ENCODE measurements at places on chromosomes 2 and 18.

GRCh38 chr18:26386002-26386401, 159.8 kb downstream of the TAF4B start:
- DNase-seq = no peak

DNA sequence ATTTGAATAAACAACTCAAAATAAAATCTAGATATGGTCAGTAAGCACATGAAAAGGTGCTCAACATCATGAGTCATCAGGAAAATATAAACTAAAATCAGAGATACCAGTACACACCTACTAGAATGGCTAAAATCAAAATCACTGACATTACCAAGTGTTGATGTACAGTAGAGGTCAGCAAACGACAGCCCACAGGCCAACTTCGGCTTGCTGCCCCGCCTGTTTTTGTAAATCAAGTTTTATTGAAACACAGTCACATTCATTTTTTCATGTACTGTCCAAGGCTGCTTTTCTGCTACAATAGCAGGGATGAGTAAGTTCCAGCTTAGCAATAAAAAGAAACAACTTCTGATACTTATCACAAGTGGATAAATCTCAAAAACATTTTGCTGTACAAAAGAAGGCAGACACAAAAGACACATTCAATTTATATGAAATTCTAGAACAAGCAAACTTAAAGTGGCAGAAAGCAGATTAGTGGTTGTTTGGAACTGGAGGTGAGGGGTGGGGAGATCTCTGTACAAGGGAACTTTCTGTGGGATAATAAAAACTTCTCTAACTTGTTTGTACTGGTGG, 32.1 kb downstream of the TRAK2 start:
- DNase-seq = no peak

GRCh38 chr2:218892693-218893348, 12.2 kb downstream of the WNT10A start:
- peak; percentile 59 for DNase-seq

DNA sequence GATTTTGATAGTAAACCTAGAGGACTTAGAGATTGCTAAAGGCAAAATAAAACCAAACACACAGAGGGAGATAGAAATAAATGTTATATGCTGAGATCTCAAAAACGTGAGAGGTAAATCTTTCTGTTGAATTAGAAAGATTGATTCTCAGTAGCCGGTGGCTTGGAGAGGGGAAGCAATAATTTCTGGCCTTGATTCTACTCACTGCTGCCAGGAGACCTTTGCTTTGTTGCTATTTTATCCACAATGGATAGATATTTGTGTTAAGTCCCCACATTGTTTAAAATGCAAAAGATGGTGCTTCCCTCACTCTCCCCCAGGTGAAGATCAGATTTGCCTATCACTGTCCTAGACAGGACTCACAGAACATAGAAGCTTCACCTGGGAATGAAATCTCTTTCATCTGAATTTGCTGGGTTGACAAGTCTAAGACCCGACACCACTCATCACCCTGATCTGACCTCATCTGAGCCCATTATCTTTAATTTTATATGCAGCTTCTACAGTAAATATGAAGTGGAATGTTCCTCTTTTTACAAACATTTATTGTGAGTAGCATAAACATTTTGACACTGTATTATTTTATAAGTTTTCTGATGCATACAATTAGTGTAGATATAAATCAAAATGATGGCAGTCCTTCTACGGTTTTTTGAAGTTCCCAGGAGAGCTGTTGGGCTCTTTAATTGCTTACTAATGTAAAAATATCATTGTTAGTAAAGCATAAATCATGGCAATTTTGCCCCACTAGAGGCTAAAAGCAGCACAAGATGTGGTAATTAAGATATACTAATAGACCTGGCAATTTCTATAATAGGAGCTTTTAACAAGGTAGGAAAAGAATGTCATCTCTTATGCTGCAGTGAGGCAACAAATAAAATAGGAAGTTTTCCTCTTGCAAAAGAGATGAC, 149.7 kb downstream of the DCC start:
- no peak for DNase-seq

- DNase-seq = no peak
Observed at GRCh38 chr2:233124421-233125080, 64.4 kb downstream of the INPP5D start.

- no peak for DNase-seq
Observed at GRCh38 chr18:12076424-12077140, 17.1 kb upstream of the ANKRD62 start.

DNA sequence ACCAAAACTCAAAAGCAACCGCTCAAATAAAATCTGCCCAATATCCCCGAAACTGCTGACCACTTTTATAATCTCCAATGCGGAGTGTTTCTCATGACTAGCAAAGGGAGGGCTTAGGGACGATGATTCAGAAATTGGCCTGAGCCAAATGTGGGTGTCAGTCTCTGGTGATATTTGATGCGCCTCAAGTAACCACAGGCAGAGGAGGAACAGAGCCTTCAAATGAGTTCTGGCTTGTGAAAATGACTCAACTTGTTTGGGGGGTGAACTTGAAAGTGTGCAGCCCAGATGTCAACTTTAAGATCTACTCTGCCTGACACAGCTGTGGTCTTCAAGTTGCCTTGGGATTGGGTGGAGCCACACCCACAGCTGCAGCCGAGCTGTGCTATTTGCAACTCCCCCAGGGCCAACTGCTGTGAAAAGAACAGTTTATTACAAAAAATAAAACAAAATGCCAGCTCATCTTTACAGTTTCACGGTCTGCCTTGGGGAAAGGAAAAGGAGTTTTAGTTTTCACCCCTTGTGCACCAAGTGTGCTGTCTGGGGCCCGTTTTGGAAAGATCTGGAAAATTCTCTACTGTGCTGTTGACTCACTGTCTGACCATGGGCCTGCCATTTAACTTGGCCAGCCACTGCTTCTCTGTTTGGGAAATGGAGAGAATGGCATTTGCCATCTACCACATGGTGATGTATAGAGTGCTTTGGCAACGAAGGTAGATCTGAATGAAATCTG, 222.1 kb downstream of the MTX2 start:
- no peak for DNase-seq

DNA sequence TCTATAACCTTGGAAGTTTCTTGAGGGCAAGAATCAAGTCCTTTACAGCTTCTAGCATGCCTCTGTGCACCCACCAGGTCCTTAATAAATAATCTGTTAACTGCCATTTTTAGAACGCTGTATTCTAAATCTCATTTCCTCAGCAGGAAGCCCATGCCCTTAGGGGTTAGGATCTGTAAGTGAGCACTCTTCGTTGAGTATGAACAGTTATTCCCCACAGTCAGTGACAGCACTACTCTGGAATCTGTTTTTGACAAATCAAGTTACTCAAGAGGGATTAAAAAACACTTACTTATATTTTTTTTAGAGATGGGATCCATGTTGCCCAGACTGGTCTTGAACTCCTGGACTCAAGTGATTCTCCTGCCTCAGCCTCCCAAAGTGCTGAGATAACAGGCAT, 14.6 kb downstream of the PAIP2B start:
- DNase-seq = no peak

DNA sequence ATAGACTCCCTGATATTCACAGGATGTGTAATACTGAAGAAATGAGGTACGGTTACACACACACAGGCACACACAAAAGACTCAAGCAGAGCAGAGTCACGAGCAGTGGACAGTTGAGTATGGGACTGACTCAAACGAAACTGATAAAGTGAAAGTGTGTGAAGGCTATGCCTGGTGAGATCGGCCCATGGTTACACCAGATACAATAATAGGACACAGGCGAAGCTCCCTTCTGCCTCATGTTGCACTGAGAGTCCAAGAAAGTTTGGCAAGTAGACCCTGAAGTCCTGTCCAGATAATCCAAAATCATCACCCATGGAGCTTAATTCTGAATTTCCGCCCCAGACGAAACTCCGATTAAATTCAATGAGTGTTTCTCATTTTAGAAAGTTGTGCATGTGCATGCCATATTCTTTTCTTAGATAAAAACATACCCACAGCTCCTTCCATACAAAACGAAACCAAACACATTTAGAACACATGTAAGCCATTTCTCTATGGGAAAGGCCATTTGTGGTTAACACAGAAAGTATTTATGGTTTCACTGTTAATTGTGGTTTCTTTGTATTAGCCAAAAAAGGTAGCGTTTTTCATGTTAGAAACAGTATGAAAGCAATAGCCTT, 567.6 kb downstream of the PLCL1 start:
- no peak for DNase-seq

GRCh38 chr2:239142806-239143205, 258.0 kb downstream of the HDAC4 start:
- no peak for DNase-seq

DNA sequence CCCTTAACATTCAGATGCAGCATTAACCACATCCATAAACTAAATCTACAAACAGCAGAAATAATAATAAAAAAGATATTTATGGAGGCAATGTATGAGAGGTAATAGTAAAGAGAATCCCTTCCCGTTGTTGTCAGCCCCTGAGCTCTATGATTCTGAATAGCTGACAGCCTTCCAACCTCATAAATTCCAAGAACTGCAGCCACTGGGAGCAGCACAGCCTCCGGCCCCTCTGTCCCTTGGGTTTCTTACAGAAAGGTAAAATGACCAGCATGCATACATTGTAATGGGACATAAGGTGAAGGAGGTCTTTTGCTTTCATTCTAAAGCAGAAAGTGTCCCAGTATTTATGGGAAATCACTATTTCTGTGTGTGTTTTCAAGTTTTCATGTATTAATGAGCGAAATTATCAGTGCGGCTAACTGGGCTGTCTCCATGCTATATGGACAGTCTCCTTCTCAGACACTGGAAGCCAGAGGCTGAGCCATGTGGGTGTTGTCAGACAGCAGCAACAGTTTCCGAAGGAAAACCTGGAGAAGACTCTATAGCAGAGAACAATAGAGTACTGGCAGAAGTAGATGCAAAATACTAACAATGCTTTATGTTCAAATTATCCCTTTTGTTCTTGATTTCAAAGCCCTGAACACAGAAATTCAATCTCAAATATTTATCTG, 151.6 kb downstream of the LRRC30 start:
- no peak for DNase-seq

GRCh38 chr2:110153416-110153815, 37.8 kb upstream of the MALL start:
- DNase-seq = no peak

- no peak for DNase-seq
Observed at GRCh38 chr2:20165677-20166509, 59.0 kb downstream of the SDC1 start.

DNA sequence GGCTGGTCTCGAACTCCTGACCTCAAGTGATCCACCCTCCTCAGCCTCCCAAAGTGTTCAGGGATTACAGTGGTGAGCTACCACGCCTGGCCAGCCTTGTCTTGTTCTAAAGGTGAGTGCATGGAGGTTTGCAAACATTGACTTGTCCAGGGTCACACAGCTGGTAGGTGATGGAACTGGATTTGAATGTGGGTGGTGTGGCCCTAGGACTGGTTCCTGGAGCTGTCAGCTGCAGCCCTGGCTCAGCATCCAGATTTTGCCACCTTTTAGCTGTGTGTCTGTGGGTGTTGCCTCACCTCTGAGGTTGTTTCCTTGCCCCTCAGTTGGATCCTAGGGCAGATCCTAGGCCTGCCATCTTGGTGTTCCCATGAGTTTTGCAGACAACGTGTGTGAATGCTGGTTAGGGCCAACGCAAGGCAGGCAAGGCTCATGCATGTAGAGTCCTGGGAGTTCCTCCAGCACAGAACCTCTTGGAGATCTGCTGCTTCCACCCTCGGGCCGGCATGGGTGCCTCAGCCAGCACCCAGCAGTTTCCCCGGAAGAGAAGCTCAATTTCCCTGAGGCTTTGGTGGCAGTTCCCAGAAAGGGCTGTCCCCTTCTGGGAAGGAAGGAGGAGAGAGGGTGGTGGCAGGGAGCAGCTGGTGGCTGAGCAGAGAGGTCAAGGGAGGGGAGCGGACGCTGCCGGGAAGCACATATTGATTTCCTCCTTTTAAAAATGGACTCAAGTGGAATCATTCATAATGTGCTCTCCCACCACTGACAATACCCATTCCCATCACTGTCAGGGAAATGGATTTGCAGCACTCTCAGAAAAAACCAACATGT, 127.6 kb upstream of the HS6ST1 start:
- no peak for DNase-seq

GRCh38 chr2:39524061-39524460, 87.0 kb upstream of the MAP4K3 start:
- no peak for DNase-seq

DNA sequence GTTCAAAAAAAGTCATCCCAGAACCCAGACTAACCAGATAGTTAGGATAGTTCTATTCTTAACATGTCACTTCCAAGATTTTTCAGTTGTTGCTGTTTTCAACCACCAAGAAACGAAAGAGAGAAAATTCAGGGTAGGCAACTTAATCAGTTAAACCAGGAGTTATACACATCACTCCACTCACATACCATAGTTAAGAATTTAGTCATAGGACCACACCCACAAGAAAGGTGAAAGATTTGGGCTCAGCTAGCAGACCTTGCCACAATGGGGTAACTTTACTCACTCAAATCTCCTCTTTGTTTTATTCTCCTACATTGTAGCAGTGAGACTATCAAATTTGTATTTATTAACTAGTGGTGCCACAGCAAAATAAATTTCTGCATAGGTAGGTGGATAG, 473.6 kb downstream of the NUP35 start:
- no peak for DNase-seq

DNA sequence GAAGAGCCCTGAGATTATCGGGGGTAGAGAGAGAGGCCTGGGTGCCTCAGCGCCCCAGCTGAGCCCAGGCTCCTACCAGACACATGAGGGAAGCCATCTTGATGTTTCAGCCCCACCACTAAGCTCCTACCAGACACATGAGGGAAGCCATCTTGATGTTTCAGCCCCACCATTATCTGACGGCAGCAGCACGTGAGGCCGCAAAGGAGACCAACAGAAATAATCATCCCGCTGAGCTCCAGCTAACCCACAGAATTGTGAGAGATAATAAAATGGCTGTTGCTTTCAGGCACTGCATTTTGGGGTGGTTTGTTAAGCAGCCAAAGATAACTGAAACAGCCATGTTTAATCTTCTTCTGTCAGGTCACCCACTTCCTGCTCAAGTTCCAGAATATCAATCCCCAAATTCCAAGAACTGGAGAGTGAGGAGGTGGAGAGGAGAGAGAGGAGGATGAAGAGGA, 29.3 kb upstream of the SOS1 start:
- no peak for DNase-seq

DNA sequence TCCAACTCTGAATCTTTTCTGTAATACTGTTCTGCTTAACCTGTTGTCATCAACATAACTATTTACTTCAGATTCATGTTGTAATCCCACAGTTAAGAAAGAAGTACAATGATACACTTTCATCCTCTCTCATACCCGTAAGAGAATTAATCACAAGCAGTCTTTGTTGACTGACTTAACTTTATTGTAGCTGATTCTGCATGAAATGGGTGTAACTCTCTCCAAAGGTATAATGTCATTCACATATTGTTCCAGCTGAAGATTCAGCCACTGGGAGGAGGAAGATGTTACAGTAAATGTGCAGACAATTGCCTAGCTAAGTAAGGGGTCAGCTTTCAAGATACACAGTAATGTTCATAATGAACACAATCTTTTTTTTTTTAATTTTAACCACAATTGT, 13.5 kb upstream of the DSG2 start:
- no peak for DNase-seq
